ENCODE measurements at places on chromosomes 7 and 10. TPM values are rescaled to one million over a fixed set of nuclear protein-coding genes. Genes with fewer than 3 reads are reported as not detected.
A peak's percentile ranks its signal among the peaks of the same experiment; 100 is the strongest.

- H3K4me3 ChIP-seq, result no peak overlapping the region
- H3K27me3 ChIP-seq, result no peaks in the 10 kb centered on the region
- peak; percentile 1 for DNase-seq
- H3K36me3 ChIP-seq, result no peaks in the 10 kb centered on the region
- no peak overlapping the region for H3K27ac ChIP-seq
Observed at GRCh38 chr10:115514895-115515294, 421.7 kb downstream of the ATRNL1 start.

- no peaks in the 10 kb centered on the region for H3K4me1 ChIP-seq
- H3K4me3 ChIP-seq, result no peak overlapping the region
- H3K36me3 ChIP-seq, result no peaks in the 10 kb centered on the region
- no peak for DNase-seq
- H3K27ac ChIP-seq, result no peak overlapping the region
- no peaks in the 10 kb centered on the region for H3K27me3 ChIP-seq
Observed at GRCh38 chr10:12748186-12748585, 253.3 kb downstream of the CCDC3 start.

- H3K36me3 ChIP-seq, result peaks cover 19% of the 10 kb centered on the region
- no peak for DNase-seq
- H3K4me3 ChIP-seq, result no peak overlapping the region
- no peaks in the 10 kb centered on the region for H3K4me1 ChIP-seq
- no peak overlapping the region for H3K27ac ChIP-seq
Observed at GRCh38 chr7:135684699-135685098, 22.4 kb downstream of the STMP1 start.

DNA sequence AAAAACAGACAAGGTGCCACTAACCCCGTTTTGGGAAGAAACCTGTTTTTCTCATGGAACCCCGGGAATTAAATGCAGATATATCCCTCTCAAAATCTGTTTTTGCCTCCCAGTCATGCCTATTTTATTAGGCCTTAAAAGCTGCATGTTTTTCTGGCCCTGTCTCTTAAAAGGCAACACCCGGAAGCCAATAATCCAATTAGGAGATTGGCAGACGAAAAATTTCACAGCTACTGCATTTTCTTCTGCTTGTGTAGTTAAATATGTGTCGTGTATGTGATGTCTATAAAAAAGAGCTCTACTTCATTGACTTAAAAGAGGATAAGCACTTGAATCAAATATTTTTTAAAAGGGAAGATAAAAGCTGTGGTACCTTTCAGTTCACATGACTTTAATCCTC is 31.9 kb upstream of the OPTN start:
- no peaks in the 10 kb centered on the region for H3K27me3 ChIP-seq
- no peak for DNase-seq
- H3K27ac ChIP-seq, result no peak overlapping the region
- H3K4me1 ChIP-seq, result no peaks in the 10 kb centered on the region
- H3K36me3 ChIP-seq, result no peaks in the 10 kb centered on the region
- no peak overlapping the region for H3K4me3 ChIP-seq

DNA sequence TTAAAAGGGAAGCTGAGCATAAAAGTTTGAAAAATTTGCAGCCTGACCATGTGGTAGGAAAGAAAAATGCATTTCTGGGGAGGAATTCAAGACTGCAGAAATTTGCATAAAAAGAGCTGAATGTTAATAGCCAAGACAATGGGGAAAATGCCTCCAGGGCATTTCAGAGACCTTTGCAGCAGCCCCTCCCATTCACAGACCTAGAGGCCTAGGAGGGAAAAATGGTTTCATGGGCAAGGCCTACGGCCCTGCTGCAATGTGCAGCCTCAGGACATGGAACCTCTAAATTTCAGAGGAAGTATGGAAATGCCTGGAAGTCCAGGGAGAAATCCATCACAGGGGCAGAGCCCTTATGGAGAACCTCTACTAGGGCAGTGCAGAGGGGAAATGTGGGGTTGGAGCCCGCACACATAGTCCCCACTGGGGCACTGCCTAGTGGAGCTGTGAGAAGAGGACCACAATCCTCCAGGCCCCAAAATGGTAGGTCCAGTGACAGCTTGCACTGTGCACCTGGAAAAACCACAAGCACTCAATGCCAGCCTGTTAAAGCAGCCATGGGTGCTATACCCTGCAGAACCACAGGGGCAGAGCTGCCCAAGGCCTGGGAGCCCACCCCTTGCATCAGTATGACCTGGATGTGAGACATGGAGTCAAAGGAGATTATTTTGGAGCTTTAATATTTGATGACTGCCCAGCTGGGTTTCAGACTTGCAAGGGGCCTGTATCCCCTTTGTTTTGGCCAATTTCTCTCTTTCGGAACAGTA is 243.8 kb downstream of the DNAJB9 start:
- no peak for DNase-seq
- no peaks in the 10 kb centered on the region for H3K36me3 ChIP-seq
- no peaks in the 10 kb centered on the region for H3K27me3 ChIP-seq
- no peaks in the 10 kb centered on the region for H3K4me1 ChIP-seq
- no peak overlapping the region for H3K4me3 ChIP-seq

GRCh38 chr7:80937336-80937735 is 18.5 kb upstream of the SEMA3C start:
- H3K4me1 ChIP-seq, result peaks cover 30% of the 10 kb centered on the region
- H3K27ac ChIP-seq, result no peak overlapping the region
- no peak for DNase-seq
- H3K4me3 ChIP-seq, result no peak overlapping the region
- no peaks in the 10 kb centered on the region for H3K27me3 ChIP-seq

DNA sequence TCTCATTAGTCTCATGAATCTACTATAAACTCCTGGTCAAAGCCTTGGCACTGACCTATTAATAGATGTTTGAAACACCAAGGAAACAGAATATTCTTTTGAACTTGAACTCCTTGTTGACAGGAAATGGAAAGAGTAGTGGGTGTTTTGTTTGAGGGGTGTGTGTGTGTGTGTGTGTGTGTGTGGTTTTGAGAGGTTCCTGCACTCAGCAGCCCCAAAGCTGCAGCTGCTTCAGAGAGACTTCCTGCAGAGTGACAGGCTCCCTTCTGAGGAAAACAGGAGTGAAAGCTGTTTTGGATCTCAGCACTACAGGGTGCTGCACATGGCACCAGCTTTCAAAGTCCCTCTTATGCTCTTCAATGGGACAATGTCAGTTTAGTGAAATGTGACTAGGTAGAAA is 546.5 kb upstream of the STEAP1 start:
- H3K36me3 ChIP-seq, result no peaks in the 10 kb centered on the region
- no peaks in the 10 kb centered on the region for H3K4me1 ChIP-seq
- no peaks in the 10 kb centered on the region for H3K27me3 ChIP-seq
- H3K27ac ChIP-seq, result no peak overlapping the region
- no peak for DNase-seq

GRCh38 chr10:92010047-92010735 is 86.6 kb downstream of the BTAF1 start:
- no peaks in the 10 kb centered on the region for H3K27me3 ChIP-seq
- no peak for DNase-seq
- H3K27ac ChIP-seq, result peak overlapping the region; percentile 28
- no peak overlapping the region for H3K4me3 ChIP-seq

GRCh38 chr10:14385596-14386593 is 55.2 kb upstream of the FRMD4A start:
- no peak overlapping the region for H3K27ac ChIP-seq
- no peaks in the 10 kb centered on the region for H3K27me3 ChIP-seq

- H3K36me3 ChIP-seq, result no peaks in the 10 kb centered on the region
- no peak for DNase-seq
- no peak overlapping the region for H3K4me3 ChIP-seq
- no peaks in the 10 kb centered on the region for H3K27me3 ChIP-seq
- no peak overlapping the region for H3K27ac ChIP-seq
Observed at GRCh38 chr7:156151078-156151477, 338.8 kb upstream of the SHH start.

DNA sequence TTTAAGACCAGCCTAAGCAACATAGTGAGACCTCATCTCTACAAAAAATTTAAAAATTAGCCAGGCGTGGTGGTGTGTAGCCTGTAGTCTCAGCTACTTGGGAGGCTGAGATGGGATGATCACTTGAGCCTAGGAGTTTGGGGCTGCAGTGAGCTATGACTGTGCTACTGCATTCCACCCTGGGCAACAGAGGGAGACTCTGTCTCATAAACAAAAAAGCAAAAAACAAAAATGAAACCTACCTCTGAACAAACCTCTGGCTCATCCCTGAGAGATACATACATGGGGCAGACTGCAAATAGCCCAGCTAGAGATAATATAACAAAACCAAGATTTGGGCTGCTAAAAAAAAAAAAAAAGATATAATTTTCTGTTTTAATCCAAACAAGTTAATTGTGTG is 19.5 kb downstream of the C10orf67 start:
- DNase-seq, result no peak
- H3K27me3 ChIP-seq, result peaks cover 3% of the 10 kb centered on the region
- no peaks in the 10 kb centered on the region for H3K36me3 ChIP-seq
- no peak overlapping the region for H3K4me3 ChIP-seq

DNA sequence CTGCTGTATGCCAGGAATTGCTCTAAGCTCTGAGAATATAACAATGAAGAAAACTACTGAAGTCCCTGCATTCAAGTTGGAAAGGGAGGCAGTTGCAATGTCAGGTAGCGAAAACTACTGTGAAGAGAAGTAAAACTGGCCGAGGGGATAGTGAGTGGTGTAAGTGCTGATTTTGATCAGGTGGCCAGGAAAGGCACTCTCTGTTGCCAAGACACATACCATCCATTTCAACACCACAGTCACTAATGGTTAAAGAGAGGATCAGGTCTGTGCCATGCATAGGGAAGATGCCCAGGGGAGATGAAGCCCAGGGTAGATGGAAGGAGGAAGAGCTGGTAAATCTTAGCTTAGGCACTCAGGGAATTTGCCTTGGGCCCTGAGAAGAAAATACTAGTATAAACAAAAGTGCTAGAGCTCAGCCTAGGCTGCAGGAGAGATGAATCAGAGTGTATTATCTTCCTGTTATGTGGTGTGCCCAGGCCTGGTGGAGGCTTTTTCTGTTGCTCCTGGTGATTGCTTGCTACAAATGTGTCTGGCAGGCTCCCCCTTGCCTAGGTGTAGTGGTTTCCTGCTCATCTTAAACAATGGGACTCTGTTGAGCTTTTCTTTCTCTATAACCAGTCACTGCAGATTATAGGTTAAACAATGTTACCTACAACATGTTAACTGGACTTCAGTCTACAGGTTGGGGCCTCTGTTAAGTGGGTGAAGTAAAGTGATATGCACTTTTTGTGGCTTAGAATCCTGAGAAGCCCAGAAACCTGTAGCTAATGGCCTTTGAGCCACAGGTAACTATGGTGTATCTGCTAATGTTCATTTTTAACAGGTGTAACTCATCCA is 125.5 kb downstream of the LRRC4 start:
- no peak overlapping the region for H3K27ac ChIP-seq
- H3K27me3 ChIP-seq, result no peaks in the 10 kb centered on the region
- H3K36me3 ChIP-seq, result peaks cover 24% of the 10 kb centered on the region
- peaks cover 3% of the 10 kb centered on the region for H3K4me1 ChIP-seq
- H3K4me3 ChIP-seq, result no peak overlapping the region

GRCh38 chr10:46028584-46029460 is 1.6 kb downstream of the NCOA4 start:
- H3K4me3 ChIP-seq, result peak overlapping the region; percentile 91
- H3K27me3 ChIP-seq, result no peaks in the 10 kb centered on the region
- peaks cover 40% of the 10 kb centered on the region for H3K4me1 ChIP-seq

- H3K4me1 ChIP-seq, result peaks cover 8% of the 10 kb centered on the region
- no peak for DNase-seq
- no peak overlapping the region for H3K27ac ChIP-seq
- no peaks in the 10 kb centered on the region for H3K27me3 ChIP-seq
- no peaks in the 10 kb centered on the region for H3K36me3 ChIP-seq
Observed at GRCh38 chr7:134589491-134589941, 40.6 kb downstream of the AKR1B15 start.

DNA sequence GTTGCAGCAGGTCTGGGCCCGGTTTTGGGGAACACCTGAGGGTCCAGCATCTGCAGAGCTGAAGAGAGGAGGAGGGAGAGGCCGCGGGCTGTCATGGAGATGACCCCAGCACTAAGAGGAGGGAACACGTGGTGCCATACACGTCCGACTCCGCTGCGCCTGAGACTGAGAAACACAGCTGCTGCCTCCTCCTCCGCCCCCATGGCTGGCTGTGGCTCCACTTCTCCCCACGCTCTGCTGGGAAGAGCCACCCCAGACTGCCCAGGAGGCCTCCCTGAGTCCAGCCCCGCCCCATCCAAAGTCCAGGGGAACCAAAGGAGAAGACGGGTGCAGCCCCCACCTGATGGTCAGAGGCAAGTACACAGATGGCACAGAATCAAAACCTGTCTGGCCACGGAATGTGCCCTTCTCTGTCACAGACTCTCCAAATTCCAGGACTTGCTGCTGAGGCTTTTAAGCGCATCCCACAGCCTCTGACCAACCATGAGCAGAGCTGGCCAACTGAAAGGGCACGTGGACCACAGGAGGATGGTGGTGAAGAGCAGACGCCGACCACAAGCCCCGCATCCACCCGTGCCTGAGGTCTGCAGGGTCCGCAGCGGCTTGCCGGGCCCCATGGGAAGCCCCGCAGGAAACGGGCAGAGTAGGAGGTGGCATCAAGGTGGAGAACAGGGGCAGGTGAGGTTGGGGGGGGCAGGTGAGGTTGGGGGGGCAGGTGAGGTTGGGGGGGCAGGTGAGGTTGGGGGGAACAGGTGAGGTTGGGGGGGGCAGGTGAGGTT is 24.0 kb downstream of the STK32C start:
- no peaks in the 10 kb centered on the region for H3K27me3 ChIP-seq
- H3K4me1 ChIP-seq, result no peaks in the 10 kb centered on the region
- DNase-seq, result no peak
- H3K27ac ChIP-seq, result no peak overlapping the region
- no peaks in the 10 kb centered on the region for H3K36me3 ChIP-seq
- no peak overlapping the region for H3K4me3 ChIP-seq

- H3K36me3 ChIP-seq, result no peaks in the 10 kb centered on the region
- no peak overlapping the region for H3K27ac ChIP-seq
- no peaks in the 10 kb centered on the region for H3K27me3 ChIP-seq
Observed at GRCh38 chr7:8418629-8419245, 14.7 kb upstream of the NXPH1 start.

GRCh38 chr10:104246976-104247375 is 7.7 kb upstream of the GSTO1 start:
- no peaks in the 10 kb centered on the region for H3K27me3 ChIP-seq
- H3K4me3 ChIP-seq, result peak overlapping the region; percentile 45
- peaks cover 26% of the 10 kb centered on the region for H3K4me1 ChIP-seq
- H3K36me3 ChIP-seq, result no peaks in the 10 kb centered on the region

GRCh38 chr10:3720228-3721019 is 64.6 kb downstream of the KLF6 start:
- peak; percentile 99 for DNase-seq
- H3K4me1 ChIP-seq, result peaks cover 55% of the 10 kb centered on the region
- no peak overlapping the region for H3K4me3 ChIP-seq

Gene CALHM1
- polyA plus RNA-seq, result not detected

Gene TUBB8
- not detected for polyA plus RNA-seq

Gene STMP1
- polyA plus RNA-seq, result 9.2 TPM

Gene ANAPC16
- 148 TPM for polyA plus RNA-seq

Gene C7orf33
- 0.05 TPM for polyA plus RNA-seq

Gene PLAC9
- not detected for polyA plus RNA-seq

Gene AASS
- polyA plus RNA-seq, result 0.22 TPM

Gene ITGB1
- polyA plus RNA-seq, result 157 TPM

Gene ASB10
- polyA plus RNA-seq, result not detected

Gene C7orf57
- not detected for polyA plus RNA-seq

Gene AGR2
- polyA plus RNA-seq, result not detected

Gene XRCC2
- not detected for polyA plus RNA-seq

Gene SORCS1
- polyA plus RNA-seq, result not detected

Gene KEL
- not detected for polyA plus RNA-seq

Gene OPN1SW
- polyA plus RNA-seq, result not detected

Gene SAP25
- polyA plus RNA-seq, result not detected

Gene RBM20
- not detected for polyA plus RNA-seq

Gene CALY
- polyA plus RNA-seq, result not detected
